EH (cell line): ENCODE measurements at places on chromosomes 11 and 22.

- DNase-seq = peak; percentile 67
Observed at GRCh38 chr22:38267086-38267485, 5.7 kb downstream of the TMEM184B start.

DNA sequence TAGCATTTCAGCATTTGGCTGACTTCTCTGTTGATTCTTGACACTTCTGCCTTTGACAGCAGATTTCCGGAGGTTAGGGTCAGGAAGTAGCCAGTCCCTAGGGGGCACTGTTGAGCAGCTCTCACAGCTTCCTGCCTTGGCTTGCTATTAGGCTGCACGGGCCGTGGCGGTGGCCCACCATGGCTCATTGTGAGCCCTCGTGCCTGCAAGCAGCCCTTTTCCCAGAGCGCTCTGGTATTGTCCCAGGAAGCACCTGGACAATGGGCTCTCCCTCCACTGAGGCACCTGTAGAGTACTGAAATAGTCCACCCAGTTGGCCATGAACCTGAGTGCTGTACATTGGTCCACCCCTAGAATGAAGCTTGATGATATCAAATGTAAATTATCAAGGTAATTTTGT lies 100.2 kb upstream of the GAL start:
- peak; percentile 19 for DNase-seq

DNA sequence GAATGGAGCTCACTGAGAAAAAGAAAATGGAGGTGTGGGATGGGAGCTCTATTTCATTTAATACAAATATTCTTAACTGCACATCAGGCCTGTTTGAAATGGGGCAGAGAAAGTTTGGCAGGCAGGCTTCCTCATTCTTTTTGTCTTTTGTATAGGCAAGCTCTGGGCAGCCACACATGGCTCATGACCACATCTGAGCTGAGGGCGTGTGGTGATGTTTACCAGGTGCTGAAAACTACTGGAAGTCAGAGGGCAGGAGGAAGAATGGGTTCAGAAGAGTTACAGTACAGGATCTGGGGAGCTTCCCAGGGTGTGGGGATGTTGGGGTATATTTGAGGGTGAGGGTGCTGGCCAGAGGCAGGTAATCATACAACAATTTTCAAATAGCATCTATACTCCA lies 66.3 kb upstream of the NAV2 start:
- no peak for DNase-seq

- DNase-seq = no peak
Observed at GRCh38 chr11:118084656-118085055, 2.1 kb downstream of the SMIM35 start.

DNA sequence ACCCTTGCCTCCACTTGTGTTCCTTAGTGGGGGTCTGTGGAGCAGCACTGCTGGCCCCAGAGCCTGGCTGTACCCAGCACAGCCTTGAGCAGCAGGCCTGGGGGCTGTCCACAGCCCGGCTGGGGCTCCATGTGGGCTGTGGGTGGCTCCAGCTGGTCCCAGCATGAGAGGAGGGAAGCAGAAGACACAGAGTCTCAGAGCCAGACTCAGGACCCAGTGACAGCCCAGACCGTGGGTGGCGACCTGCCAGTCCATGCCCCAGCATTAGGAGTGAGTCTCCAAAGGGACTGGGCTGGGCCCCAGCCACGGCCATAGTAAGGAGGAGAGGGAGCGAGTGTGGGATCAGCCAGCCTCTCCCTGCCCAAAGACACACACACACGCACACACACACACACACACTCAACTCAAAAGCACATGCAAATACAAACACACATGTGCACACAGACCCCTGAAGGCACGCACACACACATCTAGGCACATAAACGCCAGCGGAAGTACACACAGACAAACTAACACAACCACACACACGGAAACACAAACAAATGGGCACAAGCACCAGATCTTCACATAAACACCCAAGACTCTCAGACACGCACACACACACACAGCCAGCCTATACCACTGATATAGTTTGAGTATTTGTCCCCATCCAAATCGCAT lies 16.7 kb upstream of the LRRC10B start:
- DNase-seq = no peak

- DNase-seq = peak; percentile 27
Observed at GRCh38 chr11:15327786-15328231, 213.1 kb downstream of the INSC start.

- no peak for DNase-seq
Observed at GRCh38 chr11:71336996-71337754, 84.8 kb upstream of the SHANK2 start.

DNA sequence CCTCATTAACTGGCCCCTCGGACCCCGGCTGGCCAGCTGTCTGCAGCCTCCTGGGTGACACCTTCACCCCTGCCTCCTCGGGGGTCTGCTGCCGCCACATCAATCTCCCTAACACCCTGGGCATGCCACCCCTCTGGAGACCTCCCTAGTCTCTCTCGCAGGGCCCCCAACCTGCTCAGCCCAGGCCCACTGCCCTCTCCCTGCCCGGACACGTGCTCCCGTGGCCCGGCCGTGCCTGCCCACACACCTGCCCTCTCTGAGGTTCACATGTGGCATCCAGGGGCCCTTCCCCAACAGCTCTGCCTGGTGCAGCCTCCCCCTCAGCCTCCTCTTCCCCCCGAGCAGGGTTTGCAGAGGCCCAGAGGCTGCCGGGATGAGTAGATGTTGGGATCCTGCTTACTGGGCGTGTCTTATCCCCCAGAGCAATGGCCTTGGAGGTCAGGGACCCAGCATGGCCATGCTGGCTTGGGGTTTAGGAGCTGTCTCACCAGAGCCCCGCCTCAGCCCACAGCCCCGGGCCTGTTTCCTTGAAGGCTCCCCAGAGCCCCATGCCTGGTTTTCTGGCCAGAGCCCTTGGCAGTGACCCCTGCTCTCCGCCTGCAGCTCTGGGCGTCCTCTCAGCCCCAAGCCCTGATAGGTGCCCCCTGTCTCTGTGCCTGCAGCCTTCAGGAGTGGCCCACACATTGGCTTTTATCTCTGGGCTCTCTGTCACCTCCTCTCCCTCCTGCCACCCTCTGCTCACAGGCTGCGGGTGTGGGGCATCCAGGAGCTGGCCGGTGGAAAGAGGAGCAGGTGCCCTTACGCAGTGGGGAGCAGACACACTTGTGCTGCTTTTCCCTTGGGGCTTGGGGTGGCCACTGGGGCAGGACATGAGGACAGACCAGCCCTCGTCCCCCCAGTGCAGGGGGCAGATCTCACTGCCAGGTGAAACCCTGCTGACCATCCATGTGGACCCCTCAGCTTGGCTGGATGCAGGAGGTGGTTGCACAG lies 25.7 kb upstream of the SEPTIN5 start:
- DNase-seq = no peak

GRCh38 chr11:18790883-18791206 lies 753 bp downstream of the PTPN5 start:
- no peak for DNase-seq

GRCh38 chr11:6812390-6813005 lies 13.0 kb upstream of the OR6A2 start:
- DNase-seq = peak; percentile 53

DNA sequence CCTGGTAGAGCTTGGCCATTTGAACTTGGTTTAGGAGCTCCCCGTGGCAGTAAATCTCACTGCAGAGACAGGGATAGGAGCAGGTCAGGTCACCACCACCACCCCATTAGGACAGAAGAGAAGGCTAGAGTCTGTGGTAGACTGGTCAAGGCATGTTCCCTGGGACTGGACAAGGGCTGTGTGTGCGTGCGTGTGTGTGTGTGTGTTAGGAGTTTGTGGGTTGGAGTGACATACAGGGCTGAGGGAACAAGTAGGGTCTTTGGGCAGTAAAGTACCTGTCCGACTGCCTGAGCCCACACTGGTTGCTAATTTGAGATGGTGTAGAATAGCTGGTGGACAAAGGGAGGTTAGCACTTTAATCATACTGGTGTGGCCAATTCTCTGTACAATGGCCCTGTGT lies 16.1 kb downstream of the TREH start:
- no peak for DNase-seq

GRCh38 chr11:32050264-32050663 lies 40.6 kb upstream of the RCN1 start:
- no peak for DNase-seq

DNA sequence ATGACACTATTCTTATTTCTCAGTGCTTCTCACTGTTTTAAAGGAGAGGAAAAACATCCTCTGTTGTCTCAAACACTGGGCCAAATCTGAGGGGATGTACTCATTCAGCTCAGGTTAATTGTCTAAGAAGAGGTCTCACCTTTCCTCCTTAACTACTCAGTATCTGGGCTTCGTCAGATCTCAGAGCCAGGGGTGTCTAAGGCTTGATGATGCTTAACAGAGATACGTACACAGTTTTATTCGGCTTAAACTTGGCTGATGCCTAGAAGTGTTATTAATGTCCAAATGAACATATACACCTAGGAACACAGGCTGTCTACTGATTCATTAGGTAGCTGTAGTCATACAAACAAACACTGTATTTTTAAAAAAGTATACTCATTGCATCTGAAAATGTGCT lies 85.8 kb downstream of the UVRAG start:
- DNase-seq = no peak

DNA sequence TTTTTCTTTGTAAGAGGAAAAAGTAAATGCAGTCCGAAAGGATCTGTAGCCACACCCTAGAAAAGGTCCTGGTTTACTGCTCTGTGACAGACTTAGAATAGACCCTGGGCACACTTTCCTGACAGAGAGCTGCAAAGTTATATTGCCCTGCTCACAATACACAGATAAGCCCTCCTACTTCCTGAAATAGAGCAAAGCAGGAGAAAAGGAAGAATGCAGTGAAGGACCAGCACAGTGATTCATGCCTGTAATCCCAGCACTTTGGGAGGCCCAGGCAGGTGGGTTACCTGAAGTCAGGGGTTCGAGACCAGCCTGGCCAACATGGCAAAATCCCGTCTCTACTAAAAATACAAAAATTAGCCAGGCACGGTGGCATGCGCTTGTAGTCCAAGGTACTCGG lies 2.2 kb downstream of the CYB561A3 start:
- DNase-seq = no peak

DNA sequence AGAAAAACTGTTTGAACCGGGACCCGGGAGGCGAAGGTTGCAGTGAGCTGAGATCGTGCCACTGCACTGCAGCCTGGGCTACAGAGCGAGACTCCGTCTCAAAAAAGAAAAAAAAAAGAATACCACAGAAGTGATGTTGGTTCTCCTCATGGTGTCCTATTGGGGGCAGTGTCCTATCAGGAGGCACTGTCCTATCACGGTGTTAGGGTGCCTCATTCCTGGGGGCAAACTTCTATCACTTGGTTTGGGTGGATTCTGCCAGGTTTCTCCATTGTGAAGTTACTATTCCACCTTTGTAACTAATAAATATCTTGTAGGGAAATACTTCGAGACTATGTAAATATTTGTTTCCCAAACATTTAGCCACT lies 19.6 kb downstream of the PRR14L start:
- DNase-seq = no peak

DNA sequence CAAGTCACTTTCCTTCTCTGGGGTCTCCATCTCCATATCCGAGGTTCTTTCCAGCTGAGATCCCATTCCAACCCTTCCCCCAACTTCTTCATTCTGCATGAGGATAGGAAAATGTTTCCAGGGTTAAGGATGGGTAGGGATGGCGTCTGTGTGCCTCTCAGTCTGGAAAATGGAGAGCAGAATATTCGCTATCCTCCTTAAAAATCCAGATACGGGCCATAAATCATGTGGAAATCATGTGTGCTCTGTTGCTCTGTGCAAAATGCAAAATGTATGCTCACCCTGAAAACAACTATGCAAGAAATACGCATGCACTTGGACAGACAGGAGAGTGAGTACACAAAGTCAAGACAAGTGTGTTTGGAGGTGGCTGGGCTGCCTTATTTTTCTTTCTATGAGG lies 3.2 kb downstream of the CREB3L1 start:
- no peak for DNase-seq

DNA sequence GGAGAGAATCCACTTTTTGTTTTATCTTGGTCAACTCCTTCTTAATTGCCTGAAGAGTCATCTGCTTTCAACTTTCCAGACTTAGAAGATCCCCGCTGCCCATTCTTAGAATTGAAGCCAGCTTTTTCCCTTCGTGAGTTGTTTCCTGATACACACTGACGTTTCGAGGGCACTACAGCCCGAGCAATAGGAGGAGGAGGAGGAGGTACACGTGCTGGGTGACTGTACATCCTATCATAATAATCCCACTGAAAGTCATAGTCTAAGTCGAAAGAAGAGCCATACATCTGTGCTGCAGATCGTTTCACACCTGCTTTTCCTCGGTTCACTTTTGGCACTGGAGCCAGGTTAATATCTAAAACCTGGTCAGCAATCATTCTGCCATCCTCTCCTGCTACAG lies 606.1 kb downstream of the DLG2 start:
- DNase-seq = no peak

GRCh38 chr22:36286096-36286957 lies 33.4 kb downstream of the APOL1 start:
- DNase-seq = peak; percentile 75

GRCh38 chr11:65043881-65044501 lies 3.0 kb downstream of the SAC3D1 start:
- peak; percentile 79 for DNase-seq

DNA sequence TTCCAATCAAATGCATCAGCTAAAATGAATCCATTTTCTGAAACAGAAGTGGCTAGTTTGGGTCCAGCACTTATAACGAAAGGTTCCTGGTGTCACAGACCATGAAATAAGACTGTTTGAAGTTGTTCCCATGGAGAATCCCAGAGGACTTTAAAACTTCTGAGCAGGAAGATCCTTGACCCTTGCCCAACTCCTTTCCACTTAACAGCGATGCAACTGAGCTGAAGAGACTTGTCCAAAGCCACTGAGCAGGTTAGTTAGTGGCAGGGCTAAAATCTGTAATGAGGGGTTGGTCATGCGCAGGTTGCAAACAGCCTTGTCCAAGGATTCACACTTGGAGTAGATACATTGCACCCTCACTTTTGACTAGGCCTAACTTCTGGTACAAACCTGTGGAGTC lies 1.3 kb downstream of the RAB38 start:
- DNase-seq = no peak

DNA sequence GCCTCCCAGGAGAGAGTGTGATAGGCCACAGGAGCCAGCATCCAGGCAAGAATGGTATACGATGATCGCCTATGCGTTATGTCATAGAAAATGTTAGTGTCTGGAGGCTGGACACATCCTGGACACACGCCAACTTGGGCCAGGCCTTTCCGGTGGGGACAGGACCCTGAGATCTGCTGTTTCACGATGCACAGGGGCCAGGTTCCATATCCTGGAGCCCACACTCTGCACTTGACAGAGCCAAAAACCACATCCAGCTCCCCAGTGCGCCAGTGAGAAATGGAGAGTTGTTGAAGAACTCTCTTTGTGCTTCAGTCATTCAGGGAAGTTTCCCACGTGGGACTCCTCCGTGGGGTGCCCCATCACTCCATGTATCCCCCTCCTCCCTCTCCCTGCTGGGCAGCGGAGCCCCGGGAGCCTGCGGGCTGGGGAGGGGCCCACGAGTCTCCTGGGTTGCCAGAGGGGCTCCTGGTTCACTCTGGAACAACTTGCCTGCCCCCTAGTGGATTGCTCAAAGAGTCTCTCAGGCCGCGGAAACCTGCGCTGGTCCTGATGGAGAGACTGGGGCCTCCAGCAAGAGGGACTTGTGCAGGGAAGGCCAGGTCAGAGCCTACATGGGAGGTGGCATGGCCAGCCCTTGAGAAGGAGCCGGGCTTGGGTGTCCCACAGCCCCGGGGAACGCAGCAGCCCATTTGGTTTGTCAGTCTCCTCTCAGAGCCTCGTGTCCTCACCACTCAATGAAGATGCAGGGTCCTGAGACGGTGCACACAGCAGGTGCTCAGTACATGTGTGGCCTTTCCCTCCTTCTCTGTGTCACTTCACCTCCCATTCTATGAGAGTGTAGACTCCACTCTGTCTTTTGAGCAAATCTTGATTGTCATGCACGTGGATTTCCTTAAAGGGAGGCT lies 10.2 kb upstream of the LRRC32 start:
- DNase-seq = peak; percentile 70
